ENCODE measurements at places on chromosomes 5 and 9. TPM values are rescaled to one million over a fixed set of nuclear protein-coding genes. Genes with fewer than 3 reads are reported as not detected.

The ADGRD2 gene
- total RNA-seq: not detected

The BTNL3 gene
- not detected for total RNA-seq

The GABRG2 gene
- not detected for total RNA-seq

The BNC2 gene
- total RNA-seq: 23.8 TPM

GRCh38 chr5:85484982-85485574, 1100.4 kb upstream of the EDIL3 start:
- DNase-seq: peak; percentile 13

- no peak for DNase-seq
These were observed 35.3 kb upstream of the CLPTM1L start for GRCh38 chr5:1380011-1380817.

GRCh38 chr5:142545650-142546322, 140.1 kb downstream of the FGF1 start:
- DNase-seq: peak; percentile 50

DNA sequence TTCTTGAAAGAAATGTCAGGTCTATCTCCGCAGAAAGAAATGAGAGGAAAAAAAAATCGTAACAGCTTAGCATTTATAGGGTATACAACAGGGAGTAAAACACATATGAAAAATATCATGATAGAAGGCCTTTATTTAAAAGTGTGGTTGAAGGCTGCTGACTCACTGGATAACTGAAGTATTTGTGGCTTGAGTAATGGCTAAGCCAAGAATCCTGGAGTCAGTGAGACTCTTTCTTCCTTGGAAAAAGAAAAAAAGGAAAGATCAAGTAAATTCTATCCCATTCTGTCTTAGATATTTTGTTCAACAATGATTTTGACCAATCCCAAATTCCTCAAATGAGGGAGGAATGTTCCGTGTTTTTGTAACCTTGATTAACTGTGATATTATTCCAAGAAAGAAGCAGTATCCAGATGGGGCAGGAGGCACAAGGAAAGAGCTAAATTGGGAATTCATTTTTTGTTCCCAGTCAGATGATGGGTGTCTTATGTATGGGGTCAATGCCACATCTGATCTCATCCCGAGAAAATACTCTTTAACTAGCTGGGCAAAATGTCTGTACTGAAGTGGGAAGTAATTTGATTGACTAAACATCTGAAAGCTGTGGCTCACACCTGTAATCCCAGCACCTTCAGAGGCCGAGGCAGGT, 64.3 kb upstream of the MYO10 start:
- DNase-seq: peak; percentile 95

- DNase-seq: no peak
These were observed 17.9 kb downstream of the FGD3 start for GRCh38 chr9:92965061-92965758.

GRCh38 chr5:73818357-73818756, 192.4 kb downstream of the ARHGEF28 start:
- no peak for DNase-seq

DNA sequence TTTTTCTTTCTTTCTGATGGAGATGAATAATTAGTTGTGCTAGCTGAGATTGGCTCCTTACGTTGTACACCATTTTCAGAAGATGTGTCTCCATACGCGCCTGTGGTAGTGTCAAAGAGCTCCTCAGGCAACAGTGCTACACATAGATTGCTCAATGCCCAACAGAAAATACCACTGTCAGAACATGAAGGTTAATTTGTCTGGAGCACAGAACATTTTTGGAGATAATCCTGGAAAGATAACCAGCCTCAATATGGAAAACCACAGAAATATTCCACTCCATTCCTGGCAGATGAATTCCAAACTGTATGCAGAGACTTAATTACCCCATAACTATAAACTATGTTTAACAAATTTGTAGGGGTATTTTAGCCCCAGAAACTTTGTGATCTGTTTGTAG, 233.6 kb downstream of the MARCHF11 start:
- DNase-seq: no peak

- DNase-seq: peak; percentile 72
These were observed 87.3 kb upstream of the SLC44A1 start for GRCh38 chr9:105157171-105157583.

- DNase-seq: no peak
These were observed 14.4 kb downstream of the VDAC1 start for GRCh38 chr5:133990396-133990795.

DNA sequence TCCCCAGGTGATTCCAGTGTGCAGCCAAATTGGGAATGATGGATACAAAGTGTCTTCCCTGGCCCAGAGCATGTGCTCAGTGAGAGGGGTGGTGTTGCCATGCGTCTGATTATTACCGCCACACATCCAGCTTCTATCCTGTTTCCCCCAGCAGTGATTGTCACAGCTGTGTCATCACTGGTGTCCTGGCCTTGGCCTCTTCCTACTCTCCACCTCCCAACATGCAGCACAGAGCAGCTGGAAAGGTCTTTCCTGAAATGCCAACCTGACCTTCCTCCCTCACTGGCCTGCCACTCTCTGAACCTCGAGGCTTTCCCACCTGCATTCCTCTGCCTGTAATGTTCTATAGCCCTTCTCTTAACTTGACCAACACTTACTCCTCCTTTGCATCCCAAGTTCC, 60.0 kb downstream of the TMOD1 start:
- DNase-seq: no peak

DNA sequence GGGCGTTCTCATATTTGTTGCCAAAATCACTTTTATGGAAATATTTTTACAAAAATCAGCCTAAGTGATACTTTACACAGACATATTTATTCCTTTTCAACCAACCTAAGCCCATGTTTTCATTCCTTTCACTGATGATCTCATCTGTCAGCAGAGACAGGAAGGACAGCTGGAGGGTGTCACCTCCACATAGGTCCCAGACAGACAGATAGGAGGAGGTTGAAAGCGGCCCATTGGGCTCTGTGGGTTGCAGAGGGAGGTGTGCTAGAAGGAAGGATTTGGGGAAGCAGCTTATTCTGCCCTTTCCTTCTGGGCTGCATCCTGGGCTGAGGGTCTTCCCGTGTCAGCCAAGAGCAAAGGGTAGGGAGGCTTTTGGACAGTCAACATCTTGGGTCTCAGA, 26.0 kb upstream of the SEMA4D start:
- DNase-seq: no peak
